ENCODE measurements at places on chromosomes 4 and X.

DNA sequence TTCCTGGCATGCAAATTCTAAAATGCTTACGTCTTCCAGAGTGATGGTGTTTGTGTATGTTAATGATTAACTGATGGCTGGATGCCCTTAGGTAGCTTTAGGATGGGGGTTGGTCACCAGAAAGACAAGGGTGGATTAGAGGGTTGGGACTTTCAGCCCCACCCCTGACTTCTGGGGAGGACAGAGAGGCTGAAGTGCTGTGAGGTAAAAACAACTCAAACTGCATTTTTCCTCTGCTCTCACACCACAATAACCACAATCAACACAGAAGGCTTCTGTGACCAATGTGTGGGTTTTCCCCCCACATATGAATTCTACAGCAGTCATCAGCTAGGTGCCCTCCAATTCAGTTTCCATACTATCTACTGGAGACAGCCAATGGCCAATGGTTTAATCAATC lies 18.7 kb upstream of the DDIT4L start:
- DNase-seq, result no peak

- no peak for DNase-seq
Observed at GRCh38 chrX:40100537-40101429, 3.0 kb upstream of the BCOR start.

GRCh38 chr4:78565971-78566372 lies 14.4 kb downstream of the ANXA3 start:
- DNase-seq, result no peak

DNA sequence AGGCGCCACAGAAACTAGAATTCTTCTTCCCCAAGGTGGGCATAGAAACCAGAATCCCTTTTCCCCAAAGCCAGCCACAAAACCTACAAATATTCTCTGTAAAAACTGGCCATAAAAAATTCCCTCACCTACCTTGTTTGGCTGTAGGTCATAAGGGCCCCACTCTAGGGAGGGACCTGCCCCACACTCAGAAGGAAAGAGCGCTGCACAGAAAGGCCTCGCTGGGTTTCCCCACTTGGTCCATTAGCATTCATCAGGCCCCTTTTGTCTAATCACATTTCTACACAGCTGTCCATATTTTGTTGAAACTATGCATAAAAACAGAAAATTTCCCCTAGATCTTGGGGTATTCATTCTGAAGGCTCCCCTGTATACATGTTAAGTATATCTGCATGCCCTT lies 54.1 kb downstream of the PHKA2 start:
- DNase-seq, result no peak

DNA sequence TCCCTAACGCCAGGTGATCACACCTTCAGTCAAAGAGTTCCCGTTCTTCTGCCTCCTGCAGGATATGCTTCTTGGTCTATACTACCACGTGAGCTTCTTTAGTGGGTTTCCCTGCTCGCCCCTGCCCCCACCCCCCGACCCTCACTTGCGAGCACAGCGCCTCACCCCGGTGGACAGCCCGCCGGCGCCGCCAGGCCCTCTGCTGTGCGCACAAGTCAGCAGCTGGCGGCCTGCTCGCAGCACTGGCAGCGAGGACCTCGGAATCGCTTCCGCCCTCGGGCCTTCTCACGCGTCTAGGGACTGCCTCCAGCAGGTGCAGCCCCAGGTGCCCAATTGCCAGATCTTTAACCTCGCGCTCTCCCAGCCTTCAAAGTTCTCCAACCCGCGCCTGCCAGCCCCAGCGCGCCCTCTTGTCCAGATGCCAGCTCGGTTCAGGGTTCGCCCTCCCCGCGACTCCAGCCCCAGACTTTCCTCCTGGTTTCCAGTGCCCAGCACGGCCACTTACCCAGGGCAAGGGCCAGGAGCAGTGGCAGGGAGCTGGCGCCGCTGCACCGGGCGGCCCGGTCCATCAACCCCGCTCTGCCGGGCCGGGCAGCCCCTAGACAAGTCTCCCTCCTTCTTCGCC lies 454 bp downstream of the BTC start:
- no peak for DNase-seq

GRCh38 chr4:90960433-90960832 lies 833.2 kb downstream of the CCSER1 start:
- no peak for DNase-seq

GRCh38 chrX:96615448-96615847 lies 69.2 kb upstream of the DIAPH2 start:
- DNase-seq, result no peak

DNA sequence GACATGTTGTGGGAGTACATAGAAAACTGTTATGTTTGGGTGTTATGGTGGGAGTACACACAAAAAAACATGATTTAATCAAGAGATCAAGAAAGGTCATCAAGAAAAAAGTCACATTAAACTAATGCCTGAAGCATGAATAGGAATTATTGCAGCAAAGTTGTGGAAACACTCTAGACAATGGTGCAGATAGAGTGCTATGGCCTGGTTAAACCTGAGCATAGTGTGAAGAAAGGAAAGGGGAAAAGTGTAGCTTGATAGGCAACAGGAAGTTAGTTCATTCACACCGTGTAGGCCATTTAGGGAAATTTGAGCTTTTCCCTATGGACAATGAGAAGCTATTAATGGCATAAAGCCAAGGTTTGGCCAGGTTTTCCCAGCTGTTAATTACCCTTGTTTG lies 162.1 kb upstream of the EMCN start:
- DNase-seq, result no peak

GRCh38 chrX:24229400-24229879 lies 79.9 kb downstream of the ZFX start:
- DNase-seq, result no peak

DNA sequence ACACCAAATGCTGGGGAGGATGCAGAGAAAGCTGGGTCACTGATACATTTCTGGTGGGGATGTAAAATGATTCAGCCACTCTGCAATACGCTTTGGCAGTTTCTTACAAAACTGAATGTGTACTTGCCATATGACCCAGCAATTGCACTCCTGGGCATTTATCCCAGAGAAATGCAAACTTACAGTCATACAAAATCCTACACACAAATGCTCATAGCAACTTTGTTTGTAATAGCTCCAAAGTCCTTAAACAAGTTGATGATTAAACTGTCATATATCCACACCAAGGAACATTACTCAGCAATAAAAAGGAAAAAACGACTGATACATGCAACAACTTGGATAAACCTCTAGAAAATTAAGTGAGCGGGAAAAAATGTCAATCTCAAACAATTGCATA lies 12.3 kb downstream of the MID1 start:
- no peak for DNase-seq

DNA sequence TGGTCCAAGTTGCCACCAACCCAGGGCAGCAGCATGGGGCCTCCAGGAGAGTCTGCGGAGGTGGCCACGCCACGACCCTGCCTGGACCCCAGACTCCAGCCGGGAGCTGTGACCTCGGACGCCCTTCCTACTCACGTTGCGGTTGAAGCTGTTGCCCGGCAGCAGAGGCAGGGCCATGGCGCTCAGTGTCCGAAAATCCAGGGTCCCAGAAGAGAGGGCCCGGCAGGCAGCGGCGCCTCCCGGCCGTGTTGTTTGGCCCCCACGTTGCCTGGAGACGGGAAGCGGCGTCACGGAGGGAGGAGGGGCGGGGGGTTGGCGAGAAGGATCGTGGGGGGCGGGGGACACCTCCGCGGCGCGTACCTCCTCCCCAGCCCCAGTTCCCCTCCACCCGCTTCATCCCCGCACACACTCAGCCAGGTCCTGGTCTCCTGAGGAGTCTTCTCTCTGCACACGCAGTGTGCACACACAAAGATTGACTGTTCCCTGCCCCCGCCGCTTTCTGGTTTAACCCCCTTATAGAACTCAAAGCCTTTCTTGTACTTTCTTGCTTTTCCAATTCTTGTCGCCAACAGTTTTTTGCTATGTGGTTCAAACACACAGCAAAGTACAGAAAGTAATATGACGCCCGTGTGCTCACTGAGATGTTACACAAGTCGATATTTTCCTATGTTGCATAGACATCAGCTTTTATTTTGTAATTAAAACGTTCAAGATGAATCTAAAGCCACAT lies at the start of gene EFHC2:
Gene EFHC2, minus strand, starts transcription at position 261 of the 730 bp plus-strand sequence. Its CDS starts 84 bp downstream, at position 177.
- DNase-seq, result peak; percentile 47

DNA sequence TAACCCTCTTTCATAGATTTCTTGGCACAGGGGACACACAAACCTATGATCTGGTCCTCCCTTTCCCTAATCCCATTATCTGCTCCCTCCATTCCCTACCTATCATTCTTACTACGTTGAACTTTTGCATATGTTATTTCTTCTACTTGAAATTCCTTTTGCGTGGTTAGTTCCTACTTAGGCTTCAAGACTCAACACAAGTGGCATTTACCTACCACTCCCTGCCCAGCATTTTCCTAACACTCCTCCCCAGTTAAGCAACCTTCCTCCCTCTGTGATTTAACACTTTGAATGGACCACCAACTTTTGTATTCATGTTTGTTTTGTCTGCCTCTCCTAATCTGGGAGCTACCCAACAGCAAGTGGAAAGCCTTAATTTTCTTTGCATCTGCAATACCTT lies 1113.7 kb downstream of the STIM2 start:
- no peak for DNase-seq

DNA sequence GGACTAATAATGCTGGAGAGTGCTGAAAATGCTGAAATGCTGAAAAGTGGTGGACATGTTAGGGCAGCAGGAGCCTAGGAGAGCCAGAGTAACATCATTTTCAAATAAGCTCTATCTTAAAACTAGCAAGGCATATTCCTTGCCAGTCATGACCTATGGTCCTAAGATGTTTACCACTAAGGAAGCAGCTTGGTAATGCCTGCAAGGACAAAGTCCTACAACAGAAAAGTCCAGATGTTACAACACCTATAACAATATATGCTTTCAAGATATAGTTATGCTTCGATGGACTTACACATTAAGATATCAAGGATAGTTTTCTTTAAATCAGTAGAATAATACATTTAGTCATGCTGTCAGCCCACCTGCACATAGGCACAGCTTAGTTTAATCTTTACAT lies 4.5 kb upstream of the ADH4 start:
- DNase-seq, result no peak

DNA sequence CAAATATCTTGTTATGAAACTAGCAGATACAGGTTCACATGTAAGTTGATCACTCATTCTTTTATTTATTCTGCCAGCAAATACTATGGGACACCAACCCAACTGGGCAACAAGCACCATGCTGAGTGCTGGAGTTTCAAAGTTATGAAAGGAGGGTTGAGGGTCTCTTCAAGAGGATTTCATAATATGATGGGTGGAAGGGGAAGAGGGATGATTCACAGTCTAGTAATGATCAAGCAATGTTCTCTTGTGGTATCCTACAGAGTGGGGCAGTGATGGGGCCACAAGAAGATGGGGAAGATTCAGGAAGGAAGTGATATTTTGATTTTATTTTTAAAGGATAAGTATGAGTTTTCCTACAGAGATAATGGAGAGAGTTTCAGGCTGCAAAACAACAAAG lies 46.2 kb upstream of the TXK start:
- no peak for DNase-seq

- no peak for DNase-seq
Observed at GRCh38 chr4:113844369-113844768, 82.8 kb upstream of the CAMK2D start.

DNA sequence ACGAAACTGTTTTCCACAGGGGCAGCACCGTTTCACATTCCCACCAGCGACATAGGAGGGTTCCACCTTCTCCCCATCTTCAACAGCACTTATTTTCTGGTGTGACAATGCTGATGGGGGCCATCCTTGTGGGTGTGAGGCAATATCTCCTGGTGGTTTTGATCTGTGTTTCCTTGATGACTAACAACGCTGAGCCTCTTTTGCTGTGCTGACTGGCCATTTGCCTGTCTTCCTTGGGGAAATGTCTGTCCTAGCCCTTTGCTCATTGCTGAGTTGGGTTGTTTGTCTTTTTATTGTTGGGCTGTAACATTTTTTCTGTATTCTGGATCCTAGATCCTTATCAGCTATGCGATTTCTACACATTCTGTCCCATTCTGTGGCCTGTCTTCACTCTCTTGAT lies 33.7 kb downstream of the ATP2B3 start:
- DNase-seq, result no peak

GRCh38 chr4:123955167-123955800 lies 558.7 kb downstream of the SPRY1 start:
- DNase-seq, result no peak

DNA sequence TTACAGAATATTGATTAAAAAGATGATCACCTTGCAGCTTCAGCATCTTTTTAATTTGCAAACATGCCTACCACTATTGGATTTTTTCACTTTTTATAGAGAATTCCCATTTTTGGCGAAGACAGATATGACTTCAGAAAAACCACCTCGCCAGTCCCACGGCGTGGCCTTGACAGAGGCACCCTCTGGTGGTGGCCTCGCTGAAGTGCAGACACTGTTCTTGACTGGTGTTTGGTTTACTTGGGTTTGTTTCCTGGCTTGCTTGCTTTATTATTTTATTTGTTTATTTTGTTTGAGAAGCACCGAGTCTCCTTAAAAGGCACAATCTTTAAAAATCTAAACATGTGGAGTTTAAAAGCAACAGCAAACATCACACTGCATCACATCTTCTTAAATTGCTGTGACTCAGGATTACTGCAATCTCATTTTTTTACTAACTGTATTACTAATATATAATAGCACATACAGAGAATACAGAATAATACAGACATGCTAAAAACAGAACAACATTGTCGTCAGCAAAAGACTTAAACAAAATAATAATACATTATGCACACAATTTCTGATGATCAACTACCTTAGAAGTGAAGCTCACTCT lies 13.1 kb upstream of the AMTN start:
- DNase-seq, result peak; percentile 52

- DNase-seq, result no peak
Observed at GRCh38 chr4:24180586-24180985, 290.7 kb upstream of the PPARGC1A start.

All from stimulated activated CD4-positive, alpha-beta T cell treated with anti-CD3 and anti-CD28 coated beads, Interleukin-4, amount 100 ng/mL, for 24 hours (primary cell).